ENCODE measurements at places on chromosomes 5 and 9.

- no peak for DNase-seq
These were observed 92.0 kb downstream of the PLCXD3 start for GRCh38 chr5:41418220-41419031.

DNA sequence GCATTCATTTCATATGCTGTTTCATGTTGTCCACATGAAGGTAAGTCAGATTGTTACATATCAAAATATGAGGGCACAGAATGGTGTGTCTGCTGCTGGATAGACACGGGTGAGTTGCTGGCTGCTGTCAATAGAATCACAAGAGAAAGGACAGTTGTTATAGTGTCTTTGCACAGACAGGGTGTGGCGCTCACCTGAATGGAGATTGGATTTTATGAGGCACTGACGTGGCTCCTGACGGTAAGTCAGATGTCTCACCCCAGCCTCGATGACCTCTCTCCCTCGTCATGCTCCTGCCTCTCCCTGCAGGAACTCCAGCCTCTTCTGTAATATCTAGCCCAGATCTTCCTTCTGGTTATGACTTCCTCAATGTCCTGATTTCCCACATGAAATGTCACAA lies 75.4 kb upstream of the SELENOP start:
- no peak for DNase-seq

GRCh38 chr9:35198191-35198590 lies 36.4 kb downstream of the UNC13B start:
- no peak for DNase-seq

DNA sequence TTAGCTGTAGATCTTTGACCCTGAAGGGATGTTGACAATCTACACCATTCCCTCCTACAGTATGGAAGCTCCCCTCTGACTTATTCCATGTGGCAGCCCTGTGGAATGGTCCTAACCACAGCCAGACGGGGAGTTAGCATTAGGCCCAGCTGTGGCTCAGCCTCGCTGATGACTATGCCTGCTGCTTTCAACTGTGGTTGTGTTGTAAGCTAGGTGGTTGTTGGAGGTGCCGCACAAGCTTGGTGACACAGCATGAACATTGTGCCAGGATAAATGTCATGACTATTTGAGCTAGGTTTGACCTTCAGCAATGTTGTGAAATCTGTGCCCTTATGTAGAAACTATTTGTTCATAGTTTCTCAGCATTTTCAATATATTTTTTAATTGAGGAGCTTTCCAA lies 40.6 kb downstream of the SGCD start:
- no peak for DNase-seq

- DNase-seq = no peak
These were observed 7.8 kb downstream of the NINJ1 start for GRCh38 chr9:93126151-93126781.

DNA sequence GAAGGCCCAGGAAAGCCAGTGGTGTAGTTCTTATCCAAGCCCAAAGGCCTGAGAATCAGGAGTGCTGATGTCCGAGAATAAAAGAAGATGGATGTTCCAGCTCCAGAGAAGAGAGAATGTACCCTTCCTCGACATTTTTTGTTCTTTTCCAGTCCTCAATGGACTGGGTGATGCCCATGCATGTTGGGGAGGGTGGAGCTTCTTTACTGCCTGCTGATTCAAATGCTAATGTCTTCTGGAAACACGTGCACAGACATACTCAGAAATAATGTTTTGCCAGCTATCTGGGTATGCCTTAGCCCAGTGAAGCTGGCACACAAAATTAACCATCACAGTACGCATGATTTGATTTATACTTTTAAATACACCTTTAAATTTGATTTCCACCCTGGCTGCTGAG lies 61.5 kb upstream of the FOXE1 start:
- no peak for DNase-seq

DNA sequence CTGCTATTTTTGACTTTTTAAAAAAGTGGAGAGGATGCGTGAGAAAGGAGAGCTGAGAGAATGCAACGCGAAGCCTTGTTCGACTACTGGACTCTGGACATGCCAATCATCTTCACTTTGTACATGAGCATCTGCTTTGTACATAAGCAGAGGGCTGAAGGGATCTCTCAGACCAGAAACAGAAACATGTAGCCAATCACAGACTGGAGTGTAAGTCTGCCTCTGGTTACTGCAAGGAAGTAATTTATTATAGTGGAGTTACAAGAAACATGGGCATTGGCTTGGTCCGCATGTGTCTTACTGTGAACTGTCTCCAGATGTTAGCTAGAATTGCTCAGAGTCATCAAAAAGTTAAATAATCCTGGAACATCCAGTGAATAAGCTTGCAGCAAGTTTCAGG lies 190.0 kb upstream of the GRAMD2B start:
- no peak for DNase-seq
